ENCODE measurements at places on chromosomes 7 and 10.

- no peak for DNase-seq
Measured at GRCh38 chr7:143499246-143499645, 21.6 kb downstream of the TAS2R41 start.

DNA sequence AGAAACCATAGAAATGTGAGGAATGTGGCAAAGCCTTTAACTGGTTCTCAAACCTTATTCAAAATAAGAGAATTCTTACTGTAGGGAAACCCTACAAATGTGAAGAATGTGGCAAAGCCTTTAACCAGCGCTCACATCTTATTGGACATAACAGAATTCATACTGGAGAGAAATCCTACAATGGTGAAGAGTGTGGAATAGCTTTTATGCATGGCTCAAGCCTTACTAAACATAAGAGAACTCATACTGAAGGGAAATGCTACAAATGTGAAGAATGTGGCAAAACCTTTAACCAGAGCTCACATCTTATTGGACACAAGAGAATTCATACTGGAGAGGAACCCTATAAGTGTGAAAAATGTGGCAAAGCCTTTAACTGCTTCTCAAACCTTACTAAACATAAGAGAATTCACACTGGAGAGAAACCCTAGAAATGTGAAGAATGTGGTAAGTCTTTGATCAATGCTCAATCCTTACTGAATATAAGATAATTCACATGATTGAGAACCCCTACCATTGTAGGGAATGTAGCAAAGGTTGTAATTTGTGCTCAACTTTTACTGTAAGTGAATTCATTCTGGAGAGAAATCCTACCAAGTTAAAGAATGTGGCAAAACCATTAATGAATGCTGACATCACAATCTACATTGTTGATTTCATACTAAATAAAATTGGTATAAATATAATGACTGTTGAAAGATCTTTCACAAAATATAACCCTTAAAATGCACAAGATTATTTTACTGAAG, 142.5 kb upstream of the ZNF479 start:
- no peak for DNase-seq

- no peak for DNase-seq
Measured at GRCh38 chr7:143183024-143183423, at the start of gene TAS2R39. TSS of gene TAS2R39 (plus strand) at chr7:143183419. CDS start at chr7:143183419, 0 bp downstream.

- DNase-seq: no peak
Measured at GRCh38 chr7:35817181-35817580, 16.3 kb downstream of the SEPTIN7 start.

DNA sequence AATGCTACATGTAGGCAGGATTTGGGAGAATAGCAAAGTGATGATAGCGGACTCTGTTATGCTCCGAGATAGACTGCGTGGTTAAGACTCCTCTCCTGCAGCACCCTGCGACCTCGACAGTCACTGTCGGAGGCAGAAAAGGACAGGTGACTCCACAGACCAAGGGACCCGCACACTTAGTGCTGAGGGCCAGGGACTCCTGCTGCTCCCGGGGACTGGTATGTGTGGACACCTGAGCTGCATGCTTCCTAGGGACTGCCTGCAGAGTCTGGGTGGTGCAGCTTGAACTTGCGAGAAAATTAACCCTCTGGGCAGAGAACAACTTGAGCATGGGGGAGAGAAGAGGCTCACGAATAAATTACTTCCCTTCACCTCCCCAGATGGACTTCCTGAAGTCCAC, 407.1 kb upstream of the PFKP start:
- no peak for DNase-seq

DNA sequence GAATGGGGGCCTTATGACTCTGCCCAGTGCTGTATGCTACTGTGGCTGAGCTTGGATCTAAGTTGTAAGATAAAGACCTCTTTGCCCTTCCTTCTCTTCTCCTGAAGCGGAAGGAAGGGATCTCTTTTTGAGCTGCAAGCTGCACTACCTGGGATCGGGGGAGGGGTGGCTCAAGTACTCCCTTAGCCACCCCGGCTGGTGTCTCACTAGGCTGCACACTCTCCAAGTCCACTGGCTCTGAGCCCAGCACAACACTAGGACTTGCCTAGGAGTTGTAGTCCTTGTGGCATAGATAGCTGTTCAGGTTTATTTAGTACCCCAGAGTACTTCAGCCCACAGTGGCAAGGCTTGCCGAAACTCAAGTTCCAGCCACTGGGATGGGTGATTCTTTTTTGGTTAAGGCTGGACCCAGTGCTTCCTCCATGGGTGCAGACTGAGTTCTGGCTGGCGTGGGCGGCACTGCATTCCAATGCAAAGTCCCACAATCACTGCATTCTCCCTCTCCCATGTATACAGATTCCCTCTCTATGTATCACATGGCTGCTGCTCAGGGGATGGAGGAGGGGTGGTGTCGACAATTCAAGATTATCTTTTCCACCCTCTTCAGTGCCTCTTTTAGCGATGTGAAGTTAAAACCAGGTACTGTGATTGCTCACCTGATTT, 76.2 kb upstream of the SLC25A13 start:
- no peak for DNase-seq

DNA sequence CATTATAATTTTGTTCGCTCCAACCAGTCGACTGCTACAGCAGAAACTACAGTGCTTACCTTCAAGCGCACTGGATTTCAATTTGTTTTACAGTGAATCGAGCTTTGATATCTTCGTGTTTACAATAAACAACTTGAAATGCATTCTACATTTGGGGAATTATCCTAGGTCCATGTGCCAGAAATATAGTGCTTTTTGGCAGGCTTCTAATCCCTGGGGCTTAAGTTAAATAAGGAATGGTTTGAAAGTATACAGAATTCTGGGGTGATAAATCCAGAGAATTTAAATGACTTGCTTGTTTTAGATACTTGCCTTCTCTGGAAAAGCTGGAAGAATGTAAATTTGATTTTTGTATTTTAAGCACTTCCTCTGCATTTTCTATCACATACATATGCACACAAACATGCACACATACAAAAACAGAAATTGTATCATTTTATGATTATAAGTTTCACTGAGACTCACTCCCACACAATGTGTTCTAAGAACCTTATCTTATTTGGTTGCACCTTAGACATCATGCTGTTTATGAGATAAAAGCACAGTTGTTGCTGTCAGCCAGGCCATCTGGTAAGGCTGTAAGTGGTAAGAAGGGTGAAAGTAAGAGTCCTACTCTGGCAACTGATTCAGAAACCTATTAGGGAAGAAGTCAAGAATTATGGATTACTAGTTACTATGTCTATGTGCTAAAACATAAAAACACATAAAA, 347.2 kb upstream of the KCND2 start:
- DNase-seq: peak; percentile 25

GRCh38 chr7:93315896-93316295, 83.7 kb downstream of the VPS50 start:
- no peak for DNase-seq

DNA sequence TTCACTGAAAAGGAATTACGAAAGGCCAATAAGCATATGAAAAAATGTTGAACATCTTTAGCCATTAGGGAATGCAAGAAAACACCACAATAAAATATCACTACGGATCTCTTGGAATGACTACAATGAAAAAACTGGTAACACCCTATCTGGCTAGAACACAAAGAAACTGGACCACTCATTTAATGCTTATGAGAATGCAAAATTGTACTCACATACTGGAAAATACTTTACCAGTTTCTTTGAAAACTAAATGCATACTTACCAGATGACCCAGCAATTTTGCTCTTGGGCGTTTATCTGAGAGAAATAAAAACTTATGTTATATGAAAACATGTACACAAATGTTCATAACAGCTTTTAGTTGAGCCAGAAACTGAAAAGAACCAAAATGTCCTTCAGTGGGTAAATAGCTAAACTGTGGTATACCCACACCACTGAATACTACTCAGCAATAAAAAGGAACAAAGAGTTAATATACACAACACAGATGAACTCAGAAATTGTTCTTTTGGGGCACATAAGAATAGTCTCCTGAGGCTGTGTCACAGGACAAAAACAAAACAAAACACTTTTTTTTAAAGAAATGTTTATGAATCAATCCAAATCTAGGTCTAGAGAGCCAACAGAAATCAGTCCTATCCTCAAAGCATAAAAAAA, 23.5 kb downstream of the CNOT4 start:
- DNase-seq: no peak

DNA sequence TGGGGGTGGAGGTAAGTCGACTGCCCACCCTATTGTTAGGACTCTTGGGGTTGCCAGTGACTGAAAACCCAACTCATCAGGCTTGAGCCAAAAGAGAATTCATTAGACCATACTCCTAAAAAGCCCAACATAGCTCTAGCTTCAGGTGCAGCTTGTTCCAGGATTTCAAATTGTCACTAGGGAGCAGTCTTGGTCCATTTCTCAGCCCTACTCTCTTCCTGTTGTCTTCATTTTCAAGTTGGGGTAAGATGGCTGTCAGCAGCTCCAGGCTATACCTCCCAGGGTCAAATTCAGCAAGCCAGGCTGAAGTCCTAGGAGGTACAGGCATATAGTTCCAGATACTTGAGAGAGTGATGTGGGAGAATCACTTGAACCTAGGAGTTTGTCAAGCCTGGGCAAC, 14.9 kb upstream of the COL13A1 start:
- DNase-seq: no peak

GRCh38 chr7:109868215-109868860, 1222.6 kb upstream of the LRRN3 start:
- no peak for DNase-seq

DNA sequence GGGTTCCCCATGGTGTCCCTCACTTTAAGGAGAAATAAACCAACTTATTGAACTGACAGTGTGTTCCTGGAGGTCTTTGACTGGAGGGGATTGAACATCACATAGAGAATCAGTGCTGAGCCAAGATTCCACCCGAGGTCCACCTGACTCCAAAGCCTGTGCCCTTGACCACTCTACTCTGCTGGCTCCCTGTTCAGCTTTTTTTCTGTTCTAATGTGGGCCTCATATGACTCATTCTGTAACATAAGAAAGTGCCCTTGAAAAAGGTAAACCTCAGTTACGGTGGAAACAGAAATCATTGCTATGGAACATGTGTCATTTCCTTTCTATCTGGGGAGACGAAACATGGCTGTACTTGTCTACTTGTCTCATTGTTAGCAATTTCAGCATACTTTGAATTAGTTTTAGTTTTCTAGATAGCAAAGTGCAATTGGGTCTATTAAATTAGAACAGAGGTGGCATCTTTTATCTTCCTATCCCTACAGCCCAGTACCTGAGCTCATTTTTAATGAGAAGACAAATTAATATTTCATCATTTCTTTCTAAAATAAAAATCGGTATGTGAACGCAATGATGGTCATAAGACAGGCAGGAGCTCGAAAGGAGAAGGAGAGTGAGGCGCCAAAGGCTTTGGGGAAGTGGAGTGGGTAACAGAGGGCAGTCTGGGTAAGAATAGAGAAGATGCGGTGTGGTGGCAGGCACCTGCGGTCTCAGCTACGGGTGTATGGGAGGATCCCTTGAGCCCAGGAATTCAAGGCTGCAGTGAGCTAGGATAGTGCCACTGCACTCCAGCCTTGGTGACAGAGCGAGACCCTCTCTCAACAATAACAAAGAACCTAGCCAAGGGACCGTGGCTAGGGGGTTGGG, 1.5 kb downstream of the GSDME start:
- DNase-seq: no peak

GRCh38 chr10:32125023-32125422, 68.8 kb upstream of the KIF5B start:
- DNase-seq: no peak

DNA sequence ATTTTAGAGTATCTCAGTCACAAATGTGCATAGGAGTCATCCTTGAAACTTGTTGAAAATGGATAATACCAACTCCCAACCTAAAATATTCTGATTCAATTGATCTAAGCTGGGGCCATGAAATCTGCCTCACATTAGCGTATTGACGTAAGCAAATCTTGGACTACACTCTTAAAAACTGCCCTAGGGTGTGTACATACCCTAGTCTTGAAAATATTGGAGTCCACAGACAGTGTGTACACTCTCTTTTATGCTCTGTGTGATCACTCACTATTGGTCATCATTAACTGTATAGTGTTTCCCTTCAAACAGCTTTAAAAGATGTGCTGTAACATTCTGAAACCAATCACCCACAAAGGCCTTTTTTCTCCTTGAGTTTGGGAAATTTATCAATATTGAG, 102.9 kb upstream of the FERD3L start:
- no peak for DNase-seq

DNA sequence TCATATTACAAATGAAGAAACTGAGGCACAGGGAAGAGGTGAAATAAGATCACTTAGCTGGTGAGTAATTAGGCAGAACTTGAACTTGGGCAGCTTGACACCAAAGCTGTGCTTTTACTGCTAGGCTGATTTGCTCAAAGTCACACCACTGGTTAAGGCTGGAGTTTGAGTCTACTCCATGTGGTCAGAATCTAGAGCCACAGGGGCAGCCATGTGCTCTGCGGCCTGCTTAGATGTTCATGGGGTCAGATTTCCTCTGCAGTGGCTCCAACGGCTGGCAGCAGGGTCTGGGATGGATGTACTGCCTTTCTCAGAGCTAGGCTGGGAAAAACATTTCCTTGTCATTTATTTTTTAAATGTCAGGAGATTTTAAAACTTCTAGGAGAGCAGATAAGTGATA, 417.5 kb downstream of the KCNMA1 start:
- no peak for DNase-seq

GRCh38 chr7:87810130-87810529, 66.0 kb downstream of the SLC25A40 start:
- DNase-seq: no peak

- no peak for DNase-seq
Measured at GRCh38 chr10:44809647-44810046, 101.5 kb upstream of the TMEM72 start.

DNA sequence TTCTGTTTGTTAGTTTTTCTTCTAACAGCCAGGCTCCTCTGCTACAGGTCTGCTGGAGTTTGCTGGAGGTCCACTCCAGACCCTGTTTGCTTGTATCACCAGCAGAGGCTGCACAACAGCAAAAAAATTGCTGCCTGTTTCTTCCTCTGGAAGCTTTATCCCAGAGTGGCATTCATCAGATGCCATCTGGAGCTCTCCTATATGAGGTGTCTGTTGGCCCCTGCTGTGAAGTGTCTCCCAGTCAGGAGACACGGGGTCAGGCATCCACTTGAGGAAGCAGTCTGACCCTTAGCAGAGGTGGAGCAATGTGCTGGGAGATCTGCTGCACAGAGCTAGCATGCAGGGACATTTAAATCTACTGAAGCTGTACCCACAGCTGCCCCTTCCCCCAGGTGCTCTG, 26.7 kb upstream of the CROT start:
- no peak for DNase-seq

DNA sequence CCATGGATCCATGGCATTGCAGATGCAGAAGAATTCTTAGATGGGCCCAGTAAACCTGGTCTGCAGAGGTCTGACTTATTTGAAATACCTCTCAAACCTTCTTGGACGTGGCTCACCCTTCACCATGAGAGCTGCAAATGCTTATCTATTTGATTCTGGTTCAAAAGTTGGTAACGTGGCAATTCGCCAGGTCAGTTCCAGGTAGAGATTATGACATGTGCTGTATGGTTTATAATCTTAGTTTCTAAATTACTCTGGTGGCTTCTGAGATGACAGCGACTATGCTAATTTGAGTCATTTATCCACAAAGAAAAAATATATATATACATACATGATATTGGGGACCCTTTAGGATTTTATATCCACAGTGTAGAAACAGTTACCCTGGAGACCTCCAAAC, 68.8 kb downstream of the NRP1 start:
- DNase-seq: no peak

- DNase-seq: no peak
Measured at GRCh38 chr10:90604636-90605035, 253.2 kb downstream of the HTR7 start.
